Effector memory CD8-positive, alpha-beta T cell (primary cell): ENCODE measurements at places on chromosomes 16 and 17.
A peak's percentile ranks its signal among the peaks of the same experiment; 100 is the strongest.

DNA sequence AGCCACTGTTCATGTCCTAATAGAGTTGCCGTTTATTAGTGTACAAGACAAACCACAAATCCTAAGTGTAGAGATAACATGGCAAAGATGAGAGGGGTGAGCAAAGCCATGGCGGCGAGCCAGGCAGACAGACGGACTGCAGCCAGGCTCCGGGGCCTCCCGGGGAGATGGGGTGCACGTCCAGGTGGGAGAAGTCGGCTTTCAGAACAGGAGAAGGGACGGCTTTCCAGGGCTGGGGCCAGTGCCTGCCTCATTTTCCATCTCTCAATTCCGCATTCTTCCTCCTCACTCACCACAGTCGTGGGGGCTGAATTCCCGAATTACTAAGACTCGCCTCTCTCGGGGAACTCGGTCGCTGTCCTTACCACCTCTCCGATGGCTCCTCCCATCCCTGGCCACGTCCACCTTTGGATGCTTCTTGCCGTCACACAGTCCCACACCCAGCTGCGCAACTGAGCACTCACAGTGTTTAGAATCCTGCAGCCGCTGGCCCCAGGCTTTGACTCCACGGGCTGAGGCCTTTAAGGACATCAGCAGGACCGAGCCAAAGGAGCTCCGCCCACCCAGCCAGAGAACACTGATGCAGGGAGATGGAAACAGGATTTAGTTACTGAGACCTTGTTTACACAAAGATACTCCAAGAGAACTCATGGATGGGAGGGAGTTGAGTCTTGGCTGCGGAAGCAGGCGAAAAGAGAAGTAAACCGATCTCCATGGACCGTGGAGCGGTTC, 59.7 kb downstream of the RNF112 start:
- no peaks in the 10 kb centered on the region for H3K4me1 ChIP-seq
- DNase-seq = no peak
- H3K27ac ChIP-seq = no peak overlapping the region
- H3K27me3 ChIP-seq = peaks cover 21% of the 10 kb centered on the region
- no peak overlapping the region for H3K4me3 ChIP-seq
- peaks cover 3% of the 10 kb centered on the region for H3K36me3 ChIP-seq

- DNase-seq = no peak
- peaks cover 6% of the 10 kb centered on the region for H3K36me3 ChIP-seq
- H3K27ac ChIP-seq = no peak overlapping the region
- peaks cover 33% of the 10 kb centered on the region for H3K4me1 ChIP-seq
- no peak overlapping the region for H3K4me3 ChIP-seq
Observed at GRCh38 chr16:81639348-81639747, 139.7 kb upstream of the PLCG2 start.

DNA sequence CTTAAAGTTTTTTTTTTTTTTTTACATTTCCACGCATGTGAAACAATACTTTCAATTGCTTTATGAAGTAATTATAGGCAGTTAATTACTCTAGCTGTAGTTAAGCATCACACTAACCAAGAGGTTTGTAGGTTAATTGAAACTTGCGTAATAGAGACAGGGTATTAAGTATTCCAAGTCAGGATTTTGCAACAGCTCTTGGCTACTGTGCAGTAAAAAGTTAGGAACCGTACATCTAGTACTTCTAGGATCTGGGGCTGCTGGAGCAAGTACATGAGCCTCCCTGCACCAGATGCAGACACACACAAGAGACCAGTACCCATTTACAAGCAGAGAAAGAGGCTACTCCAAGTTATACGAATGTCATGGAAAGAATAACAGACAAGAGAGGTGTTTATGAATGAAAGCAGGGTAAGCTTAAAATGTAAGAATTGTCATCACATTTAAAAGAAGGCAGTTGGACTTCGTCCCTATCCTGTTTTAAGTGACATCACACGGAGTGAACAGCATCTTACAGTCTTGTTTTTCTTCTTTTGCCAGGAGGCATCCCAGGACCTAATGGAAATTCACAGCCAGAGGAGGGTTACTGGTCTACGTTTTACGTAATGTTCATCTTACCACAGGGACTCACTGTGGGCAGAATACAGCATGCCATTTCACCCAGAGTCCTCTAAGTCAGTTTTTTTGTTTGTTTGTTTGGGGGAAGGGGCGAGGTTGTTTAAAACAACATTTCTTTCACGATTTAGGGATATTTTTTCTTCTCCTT, 379.6 kb upstream of the PSMD7 start:
- no peak overlapping the region for H3K27ac ChIP-seq
- H3K36me3 ChIP-seq = no peaks in the 10 kb centered on the region
- no peaks in the 10 kb centered on the region for H3K27me3 ChIP-seq
- no peak overlapping the region for H3K4me3 ChIP-seq
- DNase-seq = no peak

GRCh38 chr17:48269209-48269608, 160.8 kb downstream of the SKAP1 start:
- no peak overlapping the region for H3K27ac ChIP-seq
- no peak overlapping the region for H3K4me3 ChIP-seq
- peaks cover 34% of the 10 kb centered on the region for H3K4me1 ChIP-seq
- no peak for DNase-seq

- H3K4me3 ChIP-seq = no peak overlapping the region
- H3K4me1 ChIP-seq = peaks cover 52% of the 10 kb centered on the region
- no peak for DNase-seq
- peaks cover 8% of the 10 kb centered on the region for H3K36me3 ChIP-seq
- H3K27me3 ChIP-seq = no peaks in the 10 kb centered on the region
Observed at GRCh38 chr17:75398279-75398678, 7.2 kb downstream of the GRB2 start.

GRCh38 chr16:17470182-17470907, 415 bp downstream of the XYLT1 start:
- DNase-seq = no peak
- H3K36me3 ChIP-seq = peaks cover 20% of the 10 kb centered on the region
- no peaks in the 10 kb centered on the region for H3K27me3 ChIP-seq
- H3K4me1 ChIP-seq = peaks cover 43% of the 10 kb centered on the region
- peak overlapping the region; percentile 81 for H3K4me3 ChIP-seq
- peak overlapping the region; percentile 83 for H3K27ac ChIP-seq

GRCh38 chr17:62816282-62816839, 8.2 kb upstream of the MARCHF10 start:
- H3K27ac ChIP-seq = no peak overlapping the region
- peaks cover 24% of the 10 kb centered on the region for H3K27me3 ChIP-seq
- H3K4me1 ChIP-seq = no peaks in the 10 kb centered on the region
- H3K36me3 ChIP-seq = no peaks in the 10 kb centered on the region
- H3K4me3 ChIP-seq = no peak overlapping the region
